K562 (cell line): ENCODE measurements at places on chromosomes 2 and 18.

DNA sequence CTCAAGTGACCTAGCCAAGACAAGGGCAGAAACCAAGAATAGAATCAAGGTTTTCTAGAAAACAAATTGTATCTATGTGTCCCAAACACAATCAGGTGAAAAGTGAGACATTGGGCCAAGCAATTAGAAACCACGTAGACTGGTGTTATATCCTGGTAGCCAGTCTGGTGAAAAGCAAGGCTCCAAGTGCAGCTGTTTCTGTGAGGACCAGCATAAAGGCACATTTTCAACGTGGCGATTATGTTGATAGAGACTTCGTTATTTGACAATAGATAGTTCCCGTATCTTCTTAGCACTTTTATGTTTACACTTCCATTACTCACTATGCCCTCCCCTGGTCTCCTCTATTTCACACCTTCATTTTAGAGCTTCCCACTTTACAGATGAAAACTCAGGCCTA is 103.2 kb upstream of the ZFP36L2 start:
- DNase-seq = no peak
- H3K36me3 ChIP-seq = peaks cover 3% of the 10 kb centered on the region; the same call in 1 of the 3 replicates
- no peaks in the 10 kb centered on the region for H3K27me3 ChIP-seq
- no peak overlapping the region for H3K27ac ChIP-seq

- no peaks in the 10 kb centered on the region; the same call in none of the 2 replicates for H3K27me3 ChIP-seq
- no peaks in the 10 kb centered on the region for H3K4me1 ChIP-seq
- DNase-seq = no peak
- H3K27ac ChIP-seq = no peak overlapping the region
- no peaks in the 10 kb centered on the region for H3K36me3 ChIP-seq
Observed at GRCh38 chr2:172790404-172790803, 54.8 kb downstream of the RAPGEF4 start.

GRCh38 chr18:56470406-56471351 is 167.7 kb downstream of the TXNL1 start:
- no peak for DNase-seq
- no peak overlapping the region for H3K4me3 ChIP-seq
- H3K27me3 ChIP-seq = no peaks in the 10 kb centered on the region
- peaks cover 12% of the 10 kb centered on the region; the same call in 2 of the 3 replicates for H3K4me1 ChIP-seq
- no peak overlapping the region for H3K27ac ChIP-seq

DNA sequence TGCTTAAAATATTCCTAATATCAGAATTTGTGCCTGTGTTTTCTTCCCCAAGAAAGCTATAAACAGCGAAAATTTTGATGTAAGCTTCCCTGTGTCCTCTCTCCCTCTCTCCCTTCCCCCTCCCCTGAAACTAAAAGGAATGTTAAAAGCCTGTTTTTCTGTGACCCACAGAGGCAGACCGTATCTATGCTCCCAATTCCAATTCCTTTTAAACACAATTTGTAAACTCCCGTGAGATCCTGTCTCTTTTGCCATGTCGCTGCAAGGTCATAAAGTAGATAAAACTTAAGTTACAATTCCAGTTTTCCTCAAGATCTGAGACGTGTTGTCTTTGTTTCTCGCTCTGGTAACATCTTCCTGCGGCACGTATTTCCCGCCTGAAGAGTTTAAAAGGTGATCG is 23.3 kb downstream of the SKA1 start:
- no peak for DNase-seq
- H3K36me3 ChIP-seq = peaks cover 13% of the 10 kb centered on the region; the same call in 2 of the 3 replicates
- H3K27ac ChIP-seq = no peak overlapping the region
- no peak overlapping the region for H3K4me3 ChIP-seq
- H3K4me1 ChIP-seq = peaks cover 27% of the 10 kb centered on the region; the same call in 2 of the 3 replicates

GRCh38 chr2:109030870-109031475 is 42.0 kb upstream of the EDAR start:
- H3K36me3 ChIP-seq = no peaks in the 10 kb centered on the region
- H3K27ac ChIP-seq = peak overlapping the region; percentile 56; the same call in 1 of the 3 replicates
- H3K4me1 ChIP-seq = peaks cover 8% of the 10 kb centered on the region; the same call in 2 of the 3 replicates
- H3K27me3 ChIP-seq = no peaks in the 10 kb centered on the region

DNA sequence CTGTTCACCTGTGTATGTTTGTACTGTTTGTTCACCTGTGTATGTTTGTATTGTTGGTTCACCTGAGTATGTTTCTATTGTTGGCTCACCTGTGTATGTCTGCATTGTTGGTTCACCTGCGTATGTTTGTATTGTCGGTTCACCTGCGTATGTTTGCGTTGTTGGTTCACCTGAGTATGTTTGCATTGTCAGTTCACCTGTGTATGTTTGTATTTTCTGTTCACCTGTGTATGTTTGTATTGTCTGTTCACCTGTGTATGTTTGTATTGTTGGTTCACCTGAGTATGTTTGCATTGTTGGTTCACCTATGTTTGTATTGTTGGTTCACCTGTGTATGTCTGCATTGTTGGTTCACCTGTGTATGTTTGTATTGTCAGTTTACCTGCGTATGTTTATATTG is 14.6 kb downstream of the ADI1 start:
- H3K36me3 ChIP-seq = peaks cover 40% of the 10 kb centered on the region; the same call in 2 of the 3 replicates
- DNase-seq = no peak
- H3K4me1 ChIP-seq = no peaks in the 10 kb centered on the region
- H3K4me3 ChIP-seq = no peak overlapping the region
- no peaks in the 10 kb centered on the region for H3K27me3 ChIP-seq
- H3K27ac ChIP-seq = no peak overlapping the region
